Activated CD4-positive, alpha-beta T cell treated with anti-CD3 and anti-CD28 coated beads, Interleukin-2, Interleukin-4, amounts not matched to agents 100 ng/mL and 50 ng/mL, durations not matched to agents 16 hours and 8 hours (primary cell): ENCODE measurements at places on chromosomes 5 and 9.

DNA sequence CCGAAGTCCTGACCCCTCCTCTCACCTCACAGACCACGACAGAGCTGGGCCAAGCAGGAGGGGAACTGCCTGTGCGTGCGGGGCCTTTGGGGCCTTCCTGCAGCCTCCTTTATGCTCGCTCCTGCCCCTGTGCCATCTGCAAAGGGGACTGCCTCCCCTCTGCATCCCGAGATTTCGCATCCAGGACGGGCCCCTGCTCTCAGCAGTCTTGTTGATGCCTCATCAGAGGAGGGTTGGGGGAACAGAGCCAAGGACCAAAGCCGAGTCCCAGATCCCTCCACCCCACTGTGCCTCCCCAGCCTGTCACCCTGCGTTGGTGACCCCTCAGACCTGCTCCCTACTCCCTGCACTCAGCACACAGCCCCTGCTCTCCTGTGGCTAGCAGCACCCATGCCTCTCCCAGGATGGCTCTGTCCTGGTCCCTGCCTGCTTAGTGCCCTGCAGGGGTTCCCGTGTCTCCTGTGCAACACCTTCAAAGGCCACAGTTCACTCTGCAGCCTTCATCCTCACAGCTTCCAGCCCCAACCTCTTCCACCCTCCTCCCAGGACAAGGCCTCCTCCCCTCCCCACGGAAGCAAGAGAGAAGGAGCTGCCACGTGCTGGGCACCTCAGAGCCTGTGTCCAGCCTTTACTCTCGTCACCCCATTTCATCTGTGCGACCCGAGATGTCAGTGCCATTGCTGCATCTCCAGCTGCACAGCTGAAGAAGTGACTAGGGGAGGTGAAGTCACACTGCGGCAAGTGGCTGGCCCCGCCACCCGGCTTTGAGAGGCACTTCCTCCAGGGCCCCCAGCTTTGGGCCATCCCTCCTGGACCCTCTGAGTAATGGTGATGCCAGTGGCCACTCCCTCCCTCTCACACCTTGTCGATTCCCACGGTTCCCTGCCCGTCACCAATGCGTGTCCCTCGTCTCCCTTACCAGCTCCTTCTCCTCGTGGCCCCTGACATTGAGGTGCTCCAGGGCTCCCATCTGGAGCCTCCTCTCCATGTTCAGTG, 62.6 kb upstream of the LRRTM2 start:
- no peak for DNase-seq

GRCh38 chr9:82410306-82410705, 421.7 kb downstream of the SPATA31D1 start:
- DNase-seq, result peak; percentile 20

- no peak for DNase-seq
These were observed 1.8 kb upstream of the LHX3 start for GRCh38 chr9:136206602-136207275.

- no peak for DNase-seq
These were observed 518.2 kb downstream of the TLR4 start for GRCh38 chr9:118222375-118222774.

DNA sequence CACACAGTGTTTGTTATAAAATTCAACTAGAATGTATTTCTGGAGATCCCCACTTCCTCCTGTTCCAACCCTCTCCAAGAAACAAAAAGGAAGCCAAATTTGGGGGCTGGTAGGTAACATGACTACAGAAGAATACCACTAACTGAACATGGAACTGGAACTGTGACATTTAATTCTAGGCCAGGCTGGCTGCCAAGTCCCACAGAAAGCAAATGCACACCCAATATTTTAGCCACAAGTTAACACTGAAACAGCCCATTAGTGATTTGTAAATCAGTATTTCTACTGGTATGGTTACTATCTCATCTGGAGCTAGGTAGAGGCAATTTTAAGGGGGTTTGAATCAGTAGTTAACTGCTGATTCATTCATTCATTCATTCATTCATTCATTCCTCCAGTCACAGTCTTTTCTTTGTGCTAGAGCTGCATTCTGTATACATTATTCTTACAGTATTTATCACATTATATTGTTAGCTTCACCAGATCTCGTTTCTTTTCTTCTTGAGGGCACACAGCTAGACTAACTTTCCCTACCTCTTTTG, 131.7 kb upstream of the GDNF start:
- no peak for DNase-seq

DNA sequence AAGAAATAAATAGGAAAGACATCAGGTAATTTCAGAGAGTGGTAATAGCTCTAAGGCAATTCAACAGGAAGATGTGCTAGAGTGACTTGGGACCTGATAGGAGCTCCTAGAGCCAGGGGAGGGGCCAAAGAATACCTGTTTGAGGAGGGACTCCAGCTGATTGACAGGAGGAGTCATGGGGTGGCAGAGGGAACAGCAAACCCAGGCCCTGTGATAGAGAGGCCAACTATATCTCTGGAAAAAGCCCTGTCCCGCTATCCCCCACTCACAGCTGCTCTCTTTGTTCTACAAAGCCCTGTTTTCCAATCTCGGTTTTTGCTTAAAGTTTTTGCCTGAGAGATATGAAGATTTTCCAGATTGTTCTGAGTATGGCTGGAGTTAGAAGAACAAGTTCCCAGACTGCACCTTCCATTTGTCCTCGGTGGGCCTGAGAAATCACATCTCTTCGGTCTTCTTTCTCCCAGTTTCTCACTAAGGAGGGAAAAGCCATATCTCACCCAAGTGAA, 9.0 kb upstream of the NSD1 start:
- no peak for DNase-seq

DNA sequence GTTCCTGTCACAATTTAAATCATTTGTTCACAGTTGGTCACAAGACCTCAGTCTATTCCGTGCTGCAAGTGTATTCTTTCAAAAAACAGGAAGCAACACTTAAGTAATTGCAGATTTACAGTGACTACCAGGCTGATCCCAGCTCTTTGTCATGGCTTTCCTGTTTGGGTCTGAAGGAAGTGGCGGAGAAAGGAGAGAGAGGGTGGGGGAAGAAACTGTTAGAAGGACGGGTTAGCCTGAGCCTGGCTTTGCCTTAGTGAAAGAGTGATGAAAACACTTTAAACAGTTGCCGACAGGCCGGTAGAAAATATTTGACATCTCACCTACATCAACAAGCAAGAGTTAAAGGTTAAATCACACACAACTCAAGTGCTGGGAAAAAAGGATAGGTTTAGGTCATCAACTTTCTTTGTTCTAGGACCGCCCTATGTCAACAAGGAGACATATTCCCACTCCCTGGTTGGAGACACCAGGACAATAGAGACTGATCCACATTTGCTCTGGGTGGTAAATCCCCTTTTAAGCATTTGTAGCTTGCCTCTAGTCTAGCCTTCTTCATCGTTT, 102.2 kb upstream of the DAB2 start:
- no peak for DNase-seq

DNA sequence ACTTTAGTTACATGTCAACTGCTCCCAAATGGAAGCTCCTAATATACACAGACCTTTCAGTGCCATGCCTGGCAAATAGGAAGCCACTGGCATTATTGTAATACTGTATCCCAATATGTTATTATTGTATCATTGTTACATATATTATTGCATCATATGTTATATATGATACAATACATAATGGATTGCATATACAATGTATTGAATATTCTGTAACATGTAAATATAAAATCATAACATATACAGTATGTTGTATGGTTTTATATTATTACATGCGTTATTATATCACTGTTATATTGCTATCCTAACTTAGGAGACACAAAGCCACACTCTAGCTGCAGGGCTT, 38.5 kb downstream of the RAPGEF1 start:
- DNase-seq, result no peak

- no peak for DNase-seq
These were observed 36.2 kb upstream of the MEGF9 start for GRCh38 chr9:120750421-120750820.

GRCh38 chr9:115367780-115368525, 250.0 kb upstream of the TNC start:
- no peak for DNase-seq

- peak; percentile 3 for DNase-seq
These were observed 237.0 kb downstream of the TENT4A start for GRCh38 chr5:6950250-6950649.

GRCh38 chr9:33223696-33224095, 16.3 kb upstream of the SPINK4 start:
- DNase-seq, result no peak

GRCh38 chr5:72433522-72433921, 73.7 kb downstream of the ZNF366 start:
- no peak for DNase-seq

GRCh38 chr5:103561685-103562452, 720 bp downstream of the NUDT12 start:
- no peak for DNase-seq

DNA sequence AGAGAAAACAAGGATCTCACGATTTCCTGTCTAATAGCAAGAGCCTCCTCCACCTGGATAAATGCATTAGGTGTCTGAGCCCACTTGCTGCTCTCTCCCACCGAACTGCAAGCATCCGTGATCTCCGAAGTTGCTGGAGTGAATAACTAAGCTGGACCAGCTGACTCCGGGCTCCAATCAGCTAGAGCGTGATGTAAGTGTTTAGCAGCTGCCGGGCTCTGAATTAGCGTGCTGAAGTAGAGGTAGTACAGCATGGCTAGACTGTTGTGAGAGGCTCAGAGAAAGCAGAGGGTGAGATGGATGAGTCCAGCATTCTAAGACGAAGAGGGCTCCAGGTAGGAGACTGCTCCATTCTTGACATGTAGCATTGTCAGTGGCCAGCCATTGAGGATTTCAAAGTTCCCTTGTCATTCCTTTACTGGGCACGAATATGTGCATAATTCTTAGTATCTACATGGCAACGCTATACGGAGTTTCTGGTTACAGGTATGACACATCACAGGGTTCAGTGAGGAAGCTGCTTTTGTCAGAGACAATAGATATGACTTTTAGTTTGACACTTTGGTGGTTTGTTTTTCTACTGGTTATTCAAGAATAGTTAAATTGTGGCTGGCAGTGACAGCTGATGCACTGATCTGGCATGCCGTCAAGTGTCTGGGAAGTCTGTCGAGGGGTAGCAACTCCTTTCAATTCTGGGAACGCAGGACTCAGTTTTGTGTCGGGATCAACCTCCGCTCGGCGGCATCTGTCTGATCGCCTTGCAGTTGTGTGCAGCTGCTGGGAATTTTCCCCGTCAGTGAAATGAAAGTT, 232.6 kb downstream of the MAST4 start:
- DNase-seq, result peak; percentile 82

GRCh38 chr5:112353678-112354077, 65.4 kb downstream of the EPB41L4A start:
- DNase-seq, result no peak

DNA sequence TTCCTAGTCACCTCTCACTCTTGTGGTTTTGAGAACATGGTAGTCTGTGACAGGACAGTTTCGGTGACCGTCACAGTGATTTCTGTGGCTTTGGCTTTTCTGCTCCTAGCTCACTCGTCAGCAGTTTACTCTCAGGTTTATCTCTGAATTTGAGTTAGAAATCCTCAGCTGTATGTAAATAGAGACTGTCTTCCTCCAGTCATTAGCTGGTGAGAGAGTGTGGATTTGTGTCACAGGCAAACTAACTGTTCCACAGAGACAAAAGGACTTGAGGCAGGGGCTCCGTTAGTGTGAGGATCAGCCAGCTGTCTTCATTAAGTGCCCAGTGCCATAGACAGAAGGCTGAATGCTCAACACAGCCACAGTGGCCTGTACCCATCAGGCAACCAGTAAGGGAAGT, 131.4 kb downstream of the CD180 start:
- peak; percentile 61 for DNase-seq

- DNase-seq, result peak; percentile 38
These were observed 425 bp downstream of the PTPA start for GRCh38 chr9:129111528-129112151.

GRCh38 chr5:152551061-152551460, 146.0 kb upstream of the NMUR2 start:
- no peak for DNase-seq

DNA sequence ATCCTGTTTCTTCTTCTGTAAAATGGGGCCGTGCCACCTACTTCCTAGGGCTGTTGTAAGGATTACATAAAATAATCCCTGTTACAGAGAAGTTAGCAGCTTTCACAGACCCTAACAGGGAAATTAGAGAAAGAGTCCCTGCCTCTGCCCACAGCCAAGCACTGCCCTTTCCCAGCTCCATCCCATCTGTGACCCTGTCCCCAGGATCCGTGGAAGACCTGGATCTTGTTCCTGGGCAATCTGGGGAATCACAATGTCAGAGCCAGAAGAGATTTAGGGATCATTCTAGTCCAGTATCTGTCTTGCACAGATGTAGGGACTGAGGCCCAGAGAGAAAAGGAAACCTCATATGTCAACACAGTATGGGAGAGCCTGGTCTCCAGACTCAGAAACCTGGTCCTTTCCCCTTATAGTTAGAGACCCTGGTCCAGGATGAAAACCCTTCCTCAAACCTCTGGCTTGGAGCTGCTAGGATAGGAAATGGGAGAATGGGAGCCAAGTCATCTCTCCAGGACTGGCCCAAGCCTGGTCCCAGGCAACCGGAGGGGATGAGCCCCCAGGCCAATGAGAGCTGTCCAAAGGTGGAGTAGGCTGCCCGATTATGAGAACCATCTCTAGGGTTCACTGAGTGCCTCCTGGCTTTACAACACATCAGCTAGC, 12.5 kb downstream of the LHX6 start:
- DNase-seq, result no peak

GRCh38 chr9:31745886-31746285, 638.6 kb upstream of the ACO1 start:
- no peak for DNase-seq

DNA sequence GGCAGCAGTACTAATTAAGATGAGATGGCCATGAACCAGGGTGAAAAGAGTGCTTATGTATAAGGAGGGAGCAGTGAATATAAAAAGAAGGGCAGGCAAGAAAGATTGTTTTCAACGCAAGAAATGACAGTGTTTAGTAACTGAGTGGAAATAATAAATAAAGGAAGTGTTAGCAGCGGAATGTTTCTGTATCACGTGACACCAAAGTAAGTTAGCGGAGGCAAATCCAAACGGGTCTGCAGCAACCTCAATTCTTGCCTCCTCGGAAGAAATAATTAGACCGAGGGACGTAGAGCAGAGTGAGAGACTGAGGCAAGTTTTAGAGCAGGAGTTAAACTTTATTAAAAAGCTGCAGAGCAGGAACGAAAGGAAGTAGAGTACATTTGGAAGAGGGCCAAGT, 15.4 kb upstream of the GAS1 start:
- DNase-seq, result no peak

- peak; percentile 52 for DNase-seq
These were observed 116.9 kb upstream of the ARRDC3 start for GRCh38 chr5:91499943-91500531.
